Neural crest cell (in vitro differentiated cells): ENCODE measurements at places on chromosomes 12 and 14.

- no peak for DNase-seq
These were observed 370.6 kb upstream of the PRICKLE1 start for GRCh38 chr12:42960087-42960527.

DNA sequence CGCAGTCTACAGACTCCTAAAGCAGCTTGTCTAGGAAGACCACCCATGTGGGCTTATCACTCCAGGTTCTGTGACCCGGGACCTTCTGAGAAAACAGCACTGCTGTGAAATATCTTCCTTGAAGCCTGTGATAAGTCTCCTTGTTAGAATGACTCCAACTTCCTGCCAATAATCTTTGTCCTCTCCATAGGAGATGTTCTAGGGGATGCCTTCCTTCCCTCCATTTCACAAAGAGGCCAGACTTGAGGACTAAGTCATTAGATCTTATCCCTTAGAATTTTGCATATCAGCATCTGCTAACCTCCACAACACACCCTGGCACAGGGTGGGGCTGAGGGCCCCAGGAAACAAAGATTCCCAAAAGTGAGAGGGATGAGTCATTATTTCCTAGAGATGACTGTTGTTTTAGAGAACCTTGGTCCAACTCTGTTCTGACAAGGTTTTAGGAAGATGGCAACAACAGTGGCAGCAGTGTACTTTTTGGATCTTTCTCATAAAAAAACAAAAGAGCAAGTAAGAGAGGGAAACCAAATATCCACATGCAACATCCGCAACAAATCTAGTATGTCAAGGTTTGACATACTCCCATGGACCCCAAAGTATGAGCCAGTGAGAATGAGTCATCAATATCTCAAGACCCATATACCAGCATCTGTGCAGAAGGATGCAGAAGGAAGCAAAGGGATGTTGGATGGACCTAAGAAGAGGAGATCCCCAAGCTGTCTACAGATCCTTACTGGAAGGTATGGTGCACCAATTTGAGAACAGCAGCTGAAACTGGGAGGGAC is 6.0 kb downstream of the LTB4R start:
- DNase-seq: no peak

DNA sequence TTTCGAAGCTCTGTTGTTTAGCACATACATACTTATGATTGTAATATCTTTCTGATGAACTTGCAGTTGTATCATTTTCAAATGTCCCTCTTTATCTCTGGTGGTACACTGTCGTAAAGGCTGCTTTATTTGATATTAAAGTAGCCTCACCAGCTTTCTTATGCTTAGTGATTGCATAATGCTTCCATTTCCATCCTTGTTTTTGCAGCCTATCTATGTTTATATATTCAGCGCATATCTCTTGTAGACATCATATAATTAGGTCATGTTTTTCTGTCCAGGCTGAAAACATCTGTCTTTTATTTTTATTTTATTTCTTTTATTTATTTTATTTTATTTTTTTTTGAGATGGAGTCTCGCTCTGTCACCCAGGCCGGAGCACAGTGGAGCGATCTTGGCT is 34.6 kb downstream of the ACAD10 start:
- no peak for DNase-seq

GRCh38 chr12:102879144-102879763 is 37.8 kb downstream of the PAH start:
- peak; percentile 29 for DNase-seq

GRCh38 chr14:35229084-35229791 is 62.9 kb upstream of the PSMA6 start:
- DNase-seq: no peak

- DNase-seq: no peak
These were observed 404.0 kb upstream of the ATP2B1 start for GRCh38 chr12:90112666-90113065.

GRCh38 chr14:102659797-102660196 is 67.3 kb downstream of the RCOR1 start:
- DNase-seq: no peak

GRCh38 chr12:65594409-65594808 is 229.9 kb upstream of the HMGA2 start:
- no peak for DNase-seq

- no peak for DNase-seq
These were observed 62.4 kb downstream of the GSC start for GRCh38 chr14:94707494-94707893.

DNA sequence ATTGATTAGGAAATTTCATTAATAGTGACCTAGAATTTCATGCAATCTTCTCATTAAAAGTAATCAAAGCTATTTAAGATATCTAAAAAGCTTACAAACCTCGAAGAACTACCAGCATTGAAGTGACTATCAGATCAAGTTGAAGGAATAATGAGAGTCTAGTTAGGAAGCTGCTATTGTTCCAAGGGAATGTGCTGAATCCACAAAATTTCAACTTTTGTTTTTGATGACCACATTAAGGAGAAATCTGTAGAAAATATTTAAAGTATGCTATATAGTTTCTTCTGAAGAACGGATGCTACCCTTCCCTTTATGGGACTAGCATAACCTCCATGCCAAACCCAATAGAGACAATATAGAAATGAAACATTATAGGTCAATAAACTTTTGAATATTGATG is 2.5 kb upstream of the CTSG start:
- no peak for DNase-seq

GRCh38 chr14:101927859-101928258 is 36.5 kb upstream of the DYNC1H1 start:
- no peak for DNase-seq

DNA sequence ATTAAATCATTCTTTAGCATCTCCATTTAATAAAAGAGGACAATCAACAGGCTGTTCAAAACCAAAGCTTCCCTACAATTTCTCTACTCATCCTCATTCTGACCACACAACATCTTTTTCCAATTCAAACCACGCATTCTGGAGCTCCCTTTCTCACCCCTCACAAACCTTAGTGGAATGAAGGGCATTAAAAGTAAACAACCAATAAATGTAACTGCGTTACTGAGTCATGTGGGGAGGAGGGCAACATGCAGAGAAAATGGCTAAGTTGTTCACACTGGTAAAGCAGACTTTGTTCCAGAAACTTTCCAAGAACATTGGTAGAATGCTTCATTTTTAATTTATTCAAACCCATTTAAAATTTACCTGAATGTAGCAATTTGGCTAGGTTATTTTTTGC is 19.6 kb downstream of the SOX5 start:
- DNase-seq: no peak

DNA sequence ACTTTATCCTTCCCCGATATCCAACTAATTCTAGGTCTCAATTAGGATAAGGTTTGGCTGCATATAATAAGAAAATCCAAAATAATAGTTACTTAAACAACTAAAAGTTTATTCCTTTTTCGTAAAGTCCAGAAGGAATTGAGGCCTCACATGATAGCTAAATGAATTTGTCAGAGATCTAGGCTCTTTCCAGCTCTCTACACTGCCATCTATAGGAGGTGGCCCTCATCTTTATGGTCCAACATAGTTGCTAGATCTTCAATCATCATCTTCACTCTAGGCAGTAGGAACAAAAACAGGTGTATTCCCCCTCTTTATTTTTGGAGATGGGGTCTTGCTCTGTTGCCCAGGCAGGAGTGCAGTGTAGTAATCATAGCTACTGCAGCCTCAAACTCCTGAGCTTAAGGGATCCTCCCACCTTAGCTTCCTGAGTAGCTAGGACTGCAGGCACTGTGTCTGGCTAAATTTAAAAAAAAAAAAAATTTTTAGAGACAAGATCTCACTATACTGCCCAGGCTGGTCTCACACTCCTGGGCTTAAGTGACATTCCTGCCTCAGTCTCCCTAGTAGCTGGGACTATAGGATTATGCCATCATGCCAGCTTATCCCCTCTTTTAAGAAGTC is 46.5 kb upstream of the SAV1 start:
- DNase-seq: no peak

GRCh38 chr12:40726366-40726765 is 34.1 kb downstream of the CNTN1 start:
- no peak for DNase-seq

- DNase-seq: no peak
These were observed 209.4 kb upstream of the PRICKLE1 start for GRCh38 chr12:42798811-42799438.

- no peak for DNase-seq
These were observed 219.3 kb upstream of the EEA1 start for GRCh38 chr12:93148412-93148811.

GRCh38 chr14:56154321-56154720 is 36.1 kb downstream of the PELI2 start:
- DNase-seq: no peak

GRCh38 chr12:33439587-33440011 is at the start of gene SYT10:
Gene SYT10 (minus strand): TSS chr12:33439819. CDS start chr12:33439522, 297 bp downstream.
- peak; percentile 35 for DNase-seq

- DNase-seq: no peak
These were observed 47.0 kb upstream of the PTGR2 start for GRCh38 chr14:73804636-73805035.

DNA sequence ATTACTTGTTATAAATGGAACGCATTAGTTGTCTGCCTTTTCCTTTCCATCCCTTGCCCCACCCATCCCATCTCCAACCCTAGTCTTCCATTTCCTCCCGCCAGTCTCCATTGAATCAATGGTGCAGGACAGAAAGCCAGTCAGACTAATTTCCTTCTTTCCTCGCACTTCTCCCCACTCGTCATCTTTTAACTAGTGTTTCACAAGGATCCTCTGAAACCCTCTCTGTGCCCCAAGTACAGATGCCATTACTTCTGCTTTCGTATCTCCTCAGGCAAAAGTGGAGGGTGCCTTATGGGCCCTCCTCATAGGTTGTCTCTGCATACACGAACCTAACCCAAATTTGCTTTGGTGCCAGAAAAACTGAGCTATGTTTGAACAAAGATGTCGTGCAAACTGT is 4.2 kb downstream of the DAZAP2 start:
- no peak for DNase-seq

GRCh38 chr12:93571365-93571924 is 1.0 kb upstream of the SOCS2 start:
- peak; percentile 84 for DNase-seq

DNA sequence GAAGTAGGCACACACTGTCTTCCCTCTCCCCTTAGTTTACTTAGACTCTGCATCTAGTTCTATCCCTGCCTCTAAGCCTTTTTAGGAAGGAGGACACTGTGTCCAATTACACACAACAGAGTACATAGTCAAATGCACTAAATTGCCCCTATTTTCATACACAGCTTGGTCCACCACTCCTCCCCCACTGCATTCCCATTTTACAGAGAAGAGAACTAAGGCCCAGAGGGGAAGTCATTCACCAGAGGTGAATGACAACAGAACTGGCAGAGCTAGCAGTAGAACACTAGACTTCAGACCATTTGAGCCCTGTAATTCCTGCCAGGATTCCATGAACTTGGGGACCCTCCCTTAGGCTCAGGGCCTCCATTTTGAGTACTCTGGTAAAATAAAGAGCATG is 1.1 kb upstream of the JPH4 start:
- no peak for DNase-seq

DNA sequence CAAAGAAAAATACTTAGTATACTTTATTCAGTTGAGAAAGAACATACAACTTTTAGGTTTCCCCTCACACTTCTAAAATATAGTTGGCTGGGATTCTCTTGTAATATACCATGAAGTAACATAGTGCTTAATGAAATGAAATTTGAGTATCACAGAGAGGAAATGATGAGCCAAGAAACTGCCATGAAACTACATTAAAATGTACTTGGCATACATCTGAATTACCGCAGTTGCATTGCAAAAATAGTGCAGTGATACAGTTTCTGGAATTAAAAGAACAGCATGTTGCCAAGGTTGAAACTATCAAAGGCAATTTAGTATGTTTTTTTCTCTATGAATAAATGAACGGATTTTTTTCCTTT is 389.2 kb downstream of the TMEM117 start:
- DNase-seq: no peak

DNA sequence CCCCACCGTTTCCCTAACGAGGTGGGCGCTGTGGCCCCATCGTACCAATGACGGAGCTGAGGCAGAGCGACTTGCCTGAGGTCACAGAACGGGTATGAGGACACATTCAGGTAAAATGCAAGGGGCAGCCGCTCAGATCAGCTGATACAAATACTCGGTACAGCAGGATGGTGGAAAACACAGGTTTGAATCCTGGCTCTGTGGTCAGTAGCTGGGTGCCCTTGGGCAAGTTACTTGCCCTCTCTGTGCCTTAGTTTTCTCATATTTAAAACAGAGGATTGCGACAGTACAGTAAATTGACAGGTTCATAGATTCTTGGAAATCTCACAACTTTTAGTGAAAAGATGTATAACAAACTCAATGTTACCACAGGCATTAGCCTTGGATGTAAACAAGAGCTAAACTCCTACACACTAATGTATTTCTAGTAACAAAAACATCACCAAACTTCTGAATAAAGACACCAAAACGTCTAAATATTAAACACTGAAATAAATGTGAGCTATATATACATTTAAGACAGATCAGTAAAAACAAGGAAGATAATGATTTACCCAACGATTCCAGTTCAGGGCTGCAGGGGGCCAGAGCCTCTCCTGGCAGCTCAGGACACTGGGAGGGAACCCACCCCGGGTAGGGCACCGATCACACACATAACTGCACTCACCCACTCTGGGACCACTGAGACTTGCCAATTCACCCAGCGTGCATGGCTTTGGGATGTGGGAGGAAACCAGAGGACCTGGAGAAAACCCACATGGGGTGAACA is 128.4 kb downstream of the RBM19 start:
- no peak for DNase-seq

DNA sequence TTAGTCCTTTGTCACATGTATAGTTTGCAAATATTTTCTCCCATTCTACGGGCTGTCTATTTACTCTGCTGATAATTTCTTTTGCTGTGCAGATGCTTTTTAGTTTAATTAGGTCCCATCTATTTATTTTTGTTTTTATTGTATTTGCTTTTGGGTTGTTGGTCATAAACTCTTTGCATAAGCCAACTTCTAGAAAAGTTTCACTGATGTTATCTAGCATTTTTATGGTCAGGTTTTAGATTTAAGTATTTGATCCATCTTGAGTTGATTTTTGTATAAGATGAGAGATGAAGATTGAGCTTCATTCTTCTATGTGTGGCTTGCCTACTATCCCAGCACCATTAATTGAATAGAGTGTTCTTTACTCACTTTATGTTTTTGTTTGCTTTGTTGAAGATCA is 1008.4 kb upstream of the ATXN7L3B start:
- no peak for DNase-seq

DNA sequence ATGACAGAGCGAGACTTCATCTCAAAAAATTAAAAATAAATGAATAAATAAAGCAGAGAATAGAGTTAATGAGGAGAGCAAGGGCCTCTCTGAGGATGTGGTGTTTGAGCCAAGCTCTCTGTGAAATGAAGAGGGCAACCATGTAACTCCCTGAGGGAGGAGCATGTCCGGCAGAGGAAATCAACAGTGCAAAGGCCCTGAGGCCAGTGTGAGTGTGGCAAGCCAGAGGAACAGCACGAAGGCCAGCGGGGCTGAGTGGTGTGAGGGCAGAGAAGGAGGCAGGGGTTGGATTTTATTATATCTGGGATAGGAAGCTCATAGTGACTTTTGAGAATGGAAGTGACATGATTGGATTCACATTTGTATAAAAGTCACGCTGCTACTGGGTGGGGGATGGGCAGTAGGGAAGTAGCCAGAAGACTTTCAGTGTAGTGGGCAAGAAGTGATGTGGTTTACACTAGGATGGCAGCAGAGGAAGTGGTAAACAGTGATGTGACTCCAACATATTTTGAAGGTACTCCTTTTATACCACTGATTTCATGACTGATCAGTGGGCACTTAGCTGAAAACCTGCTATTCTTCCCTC is 10.3 kb upstream of the LRP1-AS start:
- no peak for DNase-seq

GRCh38 chr12:89252284-89252683 is 100.0 kb downstream of the DUSP6 start:
- DNase-seq: no peak
